ENCODE measurements at places on chromosomes 6 and 20.

DNA sequence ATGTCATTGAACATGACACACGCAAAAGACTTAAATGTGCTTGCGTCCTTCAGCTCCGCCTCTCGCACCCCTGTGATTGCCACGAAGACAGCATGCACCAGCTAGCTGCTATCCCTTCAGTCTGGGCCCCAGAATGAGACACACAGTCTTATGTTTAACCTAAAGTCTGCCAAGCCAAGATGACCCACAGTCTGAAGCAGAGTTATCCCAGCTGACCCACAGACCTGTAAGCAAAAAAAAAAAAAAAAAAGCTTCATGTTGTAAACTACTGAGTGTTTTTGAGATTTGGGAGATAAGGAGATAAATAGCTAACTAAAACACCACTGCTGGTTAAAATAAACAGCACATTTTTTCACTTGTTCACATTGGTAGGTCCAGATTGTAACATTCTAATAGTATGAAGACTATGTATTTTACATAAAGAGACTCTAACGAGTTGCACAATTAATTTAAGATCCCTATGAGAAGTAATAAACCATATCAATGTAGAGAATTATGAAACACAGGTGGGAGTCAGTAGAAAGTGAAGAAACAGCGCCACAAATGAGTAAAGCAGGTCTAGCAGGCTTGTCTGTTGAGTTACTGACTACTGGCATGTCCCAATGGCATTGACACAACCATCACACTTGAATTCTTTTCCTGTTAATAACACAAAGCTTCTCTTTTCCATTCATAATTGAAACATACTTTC, 47.4 kb upstream of the CCDC28A start:
- DNase-seq = no peak

DNA sequence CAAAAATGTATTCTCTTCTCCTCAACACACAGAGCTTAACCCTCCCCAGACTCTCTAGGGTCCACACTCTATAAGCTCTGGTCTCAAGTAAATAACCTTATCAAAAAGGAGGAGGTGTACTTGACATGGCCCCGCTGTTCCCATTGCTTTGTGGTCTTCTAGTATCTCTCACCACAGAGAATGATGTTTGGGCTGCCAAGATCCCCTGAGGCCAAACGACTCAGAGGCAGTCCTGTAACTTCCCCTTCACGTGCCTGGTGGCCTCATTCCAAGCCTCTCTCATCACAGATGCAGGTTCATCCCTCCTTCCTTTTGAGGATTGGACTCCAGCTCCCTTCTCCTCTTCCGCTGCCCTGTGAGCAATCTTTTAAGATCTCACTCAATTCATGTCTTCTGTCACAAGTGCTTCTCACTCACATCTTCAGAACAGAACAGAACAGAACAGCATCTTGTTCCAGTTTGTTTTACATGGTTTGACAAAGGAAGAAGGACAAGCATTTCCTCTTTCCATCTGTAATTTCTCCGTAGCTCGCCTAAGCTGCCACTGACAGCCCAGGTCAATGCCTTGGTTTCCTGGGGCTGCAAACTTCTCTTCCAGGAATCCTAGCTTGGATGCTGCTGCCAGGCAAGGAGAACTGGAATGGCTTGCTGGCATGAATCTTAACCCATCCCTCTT, 541.5 kb downstream of the CD83 start:
- no peak for DNase-seq

GRCh38 chr6:119166024-119166784, 87.7 kb upstream of the FAM184A start:
- DNase-seq = no peak

- no peak for DNase-seq
Observed at GRCh38 chr6:94095961-94096360, 676.6 kb upstream of the EPHA7 start.

- peak; percentile 61 for DNase-seq
Observed at GRCh38 chr20:56925082-56925830, 296.1 kb downstream of the TFAP2C start.

- DNase-seq = no peak
Observed at GRCh38 chr6:147891671-147892070, 383.2 kb downstream of the SAMD5 start.

- peak; percentile 71 for DNase-seq
Observed at GRCh38 chr20:17969278-17969883, 563 bp downstream of the MGME1 start.

DNA sequence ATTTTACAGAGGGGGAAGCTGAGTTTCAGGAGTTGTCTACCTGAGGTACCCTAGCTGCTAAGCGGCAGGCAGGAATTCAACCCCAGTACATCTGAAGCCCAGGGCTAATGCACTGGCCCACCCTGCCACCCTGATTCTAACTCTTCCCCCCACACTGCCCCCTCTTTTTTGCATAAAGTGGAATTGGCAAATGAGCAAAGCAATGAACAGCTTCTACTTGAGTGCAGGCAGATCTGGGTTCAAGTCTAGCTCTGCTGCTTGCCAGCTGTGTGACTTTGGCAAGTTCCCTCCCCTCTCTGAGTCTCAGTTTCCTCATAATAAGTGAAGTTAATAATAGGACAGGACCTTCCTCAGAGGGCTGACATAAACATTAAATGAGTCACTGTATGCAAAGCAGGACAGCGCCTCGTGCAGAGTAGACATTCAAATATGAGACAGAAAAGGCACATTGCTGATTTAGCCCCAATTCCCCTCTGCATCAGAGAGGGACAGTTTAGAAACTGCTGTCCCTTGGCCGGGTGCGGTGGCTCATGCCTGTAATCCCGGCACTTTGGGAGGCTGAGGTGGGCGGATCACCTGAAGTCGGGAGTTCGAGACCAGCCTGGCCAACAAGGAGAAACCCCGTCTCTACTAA, 4.7 kb downstream of the ADA start:
- no peak for DNase-seq

Data from D341Med (cell line).